Osteocyte (in vitro differentiated cells): ENCODE measurements at places on chromosomes 11 and 22. TPM values are rescaled to one million over a fixed set of nuclear protein-coding genes. Genes with fewer than 3 reads are reported as not detected.

Gene ZNF143
- total RNA-seq = 22.1 and 26.8 TPM in 2 replicates

Gene PNPLA3
- total RNA-seq = 1.2 and 3.0 TPM in 2 replicates

Gene NFAM1
- not detected in 2 replicates for total RNA-seq

Gene POU2AF1
- not detected in 2 replicates for total RNA-seq

Gene APOL1
- total RNA-seq = 16.2 and 19.5 TPM in 2 replicates

Gene KIF18A
- total RNA-seq = 3.9 and 4.2 TPM in 2 replicates

Gene SLN
- total RNA-seq = not detected in 2 replicates

Gene CNGA4
- total RNA-seq = not detected in 2 replicates

Gene TMPRSS6
- not detected in 2 replicates for total RNA-seq

Gene THY1
- 11.3 and 14.0 TPM in 2 replicates for total RNA-seq

Gene SYT13
- total RNA-seq = 0.13 TPM in 1 of 2 replicates, not detected in the other

Gene PTPN5
- not detected in 2 replicates for total RNA-seq

Gene MISFA
- 3.0 and 4.5 TPM in 2 replicates for total RNA-seq

Gene KCNJ4
- total RNA-seq = 0.43 and 0.57 TPM in 2 replicates

Gene PHOX2A
- total RNA-seq = not detected in 2 replicates

Gene SDHD
- total RNA-seq = 71.6 and 82.0 TPM in 2 replicates

Gene C11orf16
- total RNA-seq = not detected in 2 replicates

Gene DTX4
- 1.2 and 2.7 TPM in 2 replicates for total RNA-seq

Gene SBF1
- total RNA-seq = 96.5 and 110 TPM in 2 replicates

Gene GNAZ
- total RNA-seq = 2.9 and 3.7 TPM in 2 replicates

Gene MRGPRE
- not detected in 2 replicates for total RNA-seq

Gene OR10A5
- total RNA-seq = not detected in 2 replicates

Gene OR8G1
- total RNA-seq = not detected in 2 replicates

Gene NECTIN1
- total RNA-seq = 7.2 and 9.5 TPM in 2 replicates

Gene CASP12
- 0.24 and 0.78 TPM in 2 replicates for total RNA-seq

Gene SYT7
- total RNA-seq = 0.10 and 0.11 TPM in 2 replicates

Gene CD3G
- total RNA-seq = not detected in 2 replicates

Gene KCNJ5
- total RNA-seq = not detected in 2 replicates

Gene CCDC89
- not detected in 2 replicates for total RNA-seq

Gene WT1
- total RNA-seq = not detected in 2 replicates

Gene FAM83F
- not detected in 2 replicates for total RNA-seq

Gene GGT5
- total RNA-seq = 136 and 150 TPM in 2 replicates

Gene NCF4
- total RNA-seq = not detected in 2 replicates

Gene TRIM34
- total RNA-seq = 4.6 and 5.6 TPM in 2 replicates

Gene IGLL5
- not detected in 2 replicates for total RNA-seq

Gene SIK3
- total RNA-seq = 29.3 and 29.5 TPM in 2 replicates

Gene OR8K5
- total RNA-seq = not detected in 2 replicates

Gene STK33
- 0.65 and 1.3 TPM in 2 replicates for total RNA-seq

Gene PHETA2
- total RNA-seq = not detected in 2 replicates

Gene PLEKHA7
- 14.9 and 15.6 TPM in 2 replicates for total RNA-seq

Gene LARGE2
- not detected in 2 replicates for total RNA-seq

Gene RAG2
- not detected in 2 replicates for total RNA-seq

Gene MAP6
- total RNA-seq = 2.3 and 3.0 TPM in 2 replicates

Gene FXYD2
- total RNA-seq = 0.91 TPM in 1 of 2 replicates, not detected in the other

Gene OR5W2
- not detected in 2 replicates for total RNA-seq

Gene GAL
- not detected in 2 replicates for total RNA-seq

Gene TEX12
- total RNA-seq = 0.78 TPM in 1 of 2 replicates, not detected in the other

Gene C11orf91
- 0.75 TPM in 1 of 2 replicates, not detected in the other for total RNA-seq

Gene TRPM5
- not detected in 2 replicates for total RNA-seq

Gene CEP126
- total RNA-seq = 8.9 and 9.6 TPM in 2 replicates

Gene SAA4
- total RNA-seq = not detected in 2 replicates

Gene KCNJ1
- total RNA-seq = not detected in 2 replicates

Gene PRG3
- not detected in 2 replicates for total RNA-seq

Gene ACRV1
- total RNA-seq = not detected in 2 replicates

Gene IL17RA
- 12.1 and 15.5 TPM in 2 replicates for total RNA-seq

Gene KRTAP5-7
- not detected in 2 replicates for total RNA-seq
